Stimulated activated CD8-positive, alpha-beta memory T cell treated with anti-CD3 and anti-CD28 coated beads, Interleukin-15, amount 100 ng/mL, for 1 hour (primary cell): ENCODE measurements at places on chromosomes 2 and 18.

DNA sequence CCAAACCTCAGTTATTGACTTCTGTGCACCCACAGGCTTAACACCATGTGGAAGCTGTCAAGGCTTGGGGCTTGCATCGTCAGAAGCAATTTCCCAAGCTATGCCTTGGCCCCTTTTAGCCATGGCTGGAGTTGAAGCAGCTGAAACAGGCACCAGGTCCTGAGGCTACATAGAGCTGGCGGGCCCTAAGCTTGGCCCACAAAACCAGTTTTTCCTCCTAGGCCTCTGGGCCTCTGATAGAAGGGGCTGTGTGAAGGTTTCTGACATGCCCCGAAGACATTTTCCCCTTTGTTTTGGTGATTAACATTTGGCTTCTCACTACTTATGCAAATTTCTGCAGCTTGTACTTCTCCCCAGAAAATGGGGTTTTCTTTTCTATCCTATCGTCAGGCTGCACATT is 9.1 kb upstream of the TMX3 start:
- DNase-seq: no peak

GRCh38 chr2:15841776-15842560 is 98.4 kb upstream of the MYCN start:
- no peak for DNase-seq

DNA sequence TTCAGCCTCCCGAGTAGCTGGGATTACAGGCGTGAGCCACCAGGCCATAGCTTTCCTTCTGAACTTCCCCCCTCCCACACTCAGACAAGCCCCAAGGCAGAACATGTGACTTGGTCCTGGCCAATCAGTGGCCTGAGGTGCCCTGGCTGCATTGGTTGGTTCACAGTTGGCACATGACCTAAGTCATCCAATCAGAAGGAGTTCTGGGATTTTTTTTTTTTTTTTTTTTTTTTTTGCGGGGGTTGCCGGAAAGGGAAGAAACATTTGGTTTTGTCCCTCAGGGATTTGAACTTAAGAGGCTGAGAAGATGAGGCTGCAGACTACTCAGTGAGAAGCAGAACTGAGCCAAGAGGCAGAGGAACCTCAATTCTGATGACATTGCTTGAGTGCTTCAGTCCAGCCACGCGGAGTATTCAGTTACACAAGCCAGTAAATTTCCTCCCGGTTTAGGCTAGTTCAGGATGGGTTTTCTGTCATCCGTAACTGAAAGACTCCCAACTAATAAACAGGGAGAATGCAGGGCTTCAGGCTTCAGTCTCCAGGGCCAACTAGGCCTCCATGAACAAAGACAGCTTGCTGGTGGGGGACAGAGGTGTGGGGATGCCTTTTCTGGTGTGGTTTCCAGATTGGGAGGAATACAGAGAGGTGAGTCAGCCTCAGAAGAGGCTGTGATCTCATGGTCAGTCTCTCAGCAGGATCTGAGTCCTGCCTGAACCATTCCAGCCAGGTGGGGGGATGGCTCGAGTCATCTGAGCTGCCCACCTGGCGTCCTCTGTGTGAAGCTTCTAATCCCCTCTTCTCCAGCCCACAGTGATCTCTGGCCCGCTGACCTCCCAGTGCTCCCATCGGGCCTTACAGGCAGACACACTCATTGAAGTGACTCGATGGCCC is 9.2 kb downstream of the PTMA start:
- DNase-seq: no peak

- no peak for DNase-seq
These were observed 437.4 kb upstream of the MC4R start for GRCh38 chr18:60809937-60810336.

DNA sequence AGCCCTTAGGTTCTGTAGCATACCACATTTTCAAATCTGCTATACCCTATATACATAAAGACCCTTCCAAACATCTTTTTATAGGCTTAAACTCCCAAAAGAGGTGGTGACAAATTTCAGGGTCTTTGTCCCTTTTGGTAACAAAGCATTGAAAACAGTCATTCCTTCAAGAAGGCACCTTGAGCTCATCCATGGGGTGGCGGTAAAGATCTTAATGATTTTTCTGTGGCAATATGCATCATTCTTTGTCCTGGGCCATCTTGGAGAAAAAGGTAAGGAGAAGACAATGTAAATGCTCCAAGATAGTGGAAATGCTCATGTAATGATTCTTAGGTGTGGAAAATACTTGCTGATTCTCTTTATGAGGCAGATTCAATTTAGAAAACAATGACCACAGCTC is 890.5 kb downstream of the CNTNAP5 start:
- no peak for DNase-seq
